HT1080 (cell line): ENCODE measurements at places on chromosomes 6 and 20. TPM values are rescaled to one million over a fixed set of nuclear protein-coding genes. Genes with fewer than 3 reads are reported as not detected.

The UNC5CL gene
- 0.16 and 0.37 TPM in 2 replicates for total RNA-seq

The SYNCRIP gene
- total RNA-seq, result 130 and 159 TPM in 2 replicates

The LRRC1 gene
- 4.7 and 6.1 TPM in 2 replicates for total RNA-seq

GRCh38 chr20:39661833-39662232, 699.7 kb downstream of the DHX35 start:
- DNase-seq, result peak; percentile 68

GRCh38 chr20:10716855-10717254, 43.1 kb upstream of the JAG1 start:
- no peak for DNase-seq

GRCh38 chr6:85372188-85372914, 77.5 kb upstream of the NT5E start:
- no peak for DNase-seq

DNA sequence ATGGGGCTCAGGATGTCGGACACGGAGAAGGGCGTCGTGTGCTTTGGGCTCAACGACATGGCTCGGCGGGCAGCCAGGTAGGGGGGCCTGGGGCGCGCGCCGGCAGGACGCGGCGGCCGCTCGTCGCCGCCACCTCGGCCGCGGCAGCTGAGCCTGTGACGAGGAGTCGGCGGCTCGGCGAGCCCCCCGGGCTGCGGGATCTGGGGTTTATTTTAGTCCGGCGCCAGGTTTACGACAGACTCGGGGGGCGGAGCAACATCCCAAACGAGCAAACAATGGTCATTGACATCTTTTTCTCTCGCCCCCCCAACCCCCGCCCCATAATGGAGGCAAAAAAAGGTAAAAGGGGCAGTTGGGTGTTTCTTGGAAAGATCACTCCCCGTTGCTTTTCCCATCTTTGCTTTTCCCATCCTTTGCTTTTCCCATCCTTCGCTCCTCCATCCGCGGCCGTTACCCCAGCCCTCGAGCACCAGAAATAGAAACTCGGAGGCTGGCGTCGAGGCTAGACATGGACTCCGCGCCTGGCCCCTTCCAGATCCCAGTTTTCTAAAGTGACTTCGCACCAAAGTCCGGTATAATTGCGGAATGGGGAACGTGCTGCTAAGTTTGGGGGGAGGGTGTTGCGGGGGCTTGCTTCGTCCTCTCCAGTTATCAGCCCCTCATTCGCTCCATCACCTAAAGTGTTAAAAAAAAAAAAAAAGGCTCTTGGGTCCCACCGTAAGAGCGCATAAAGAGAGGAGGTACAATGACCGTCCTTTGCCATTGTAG, at the start of gene NKX2-4:
Gene NKX2-4 (minus strand): TSS at position 186 of the 768 bp plus-strand sequence. CDS start 127 bp downstream, at position 59.
- DNase-seq, result no peak

- DNase-seq, result peak; percentile 97
Observed at GRCh38 chr6:43724914-43725642, 37.5 kb upstream of the MRPS18A start.

DNA sequence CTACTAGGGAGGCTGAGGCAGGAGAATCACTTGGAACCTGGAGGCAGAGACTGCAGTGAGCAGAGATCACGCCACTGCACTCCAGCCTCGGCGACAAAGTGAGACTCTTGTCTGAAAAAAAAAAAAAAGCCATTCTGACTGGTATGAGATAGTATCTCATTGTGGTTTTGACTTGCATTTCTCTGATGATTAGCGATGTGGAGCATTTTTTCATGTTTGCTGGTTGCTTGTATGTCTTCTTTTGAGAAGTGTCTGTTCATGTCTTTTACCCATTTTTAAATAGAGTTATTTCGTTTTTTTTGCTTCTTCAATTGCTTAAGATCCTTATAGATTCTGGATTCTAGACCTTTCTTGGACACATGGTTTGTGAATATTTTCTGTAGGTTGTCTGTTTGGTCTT, 103.5 kb upstream of the SIM1 start:
- no peak for DNase-seq
